ENCODE measurements at places on chromosomes 11 and 22. TPM values are rescaled to one million over a fixed set of nuclear protein-coding genes. Genes with fewer than 3 reads are reported as not detected.

GRCh38 chr11:119907122-119907851 is 178.3 kb upstream of the NECTIN1 start:
- no peak overlapping the region for H3K4me3 ChIP-seq
- peaks cover 58% of the 10 kb centered on the region for H3K27me3 ChIP-seq
- H3K36me3 ChIP-seq: no peaks in the 10 kb centered on the region
- no peak overlapping the region for H3K27ac ChIP-seq
- DNase-seq: no peak

GRCh38 chr11:17529844-17530185 is 14.4 kb downstream of the USH1C start:
- H3K4me3 ChIP-seq: no peak overlapping the region
- peaks cover 35% of the 10 kb centered on the region for H3K27me3 ChIP-seq
- no peak overlapping the region for H3K27ac ChIP-seq
- DNase-seq: no peak
- no peaks in the 10 kb centered on the region for H3K4me1 ChIP-seq

GRCh38 chr22:36879775-36880174 is 19.0 kb downstream of the NCF4 start:
- peaks cover 12% of the 10 kb centered on the region for H3K36me3 ChIP-seq
- no peak overlapping the region for H3K27ac ChIP-seq
- no peaks in the 10 kb centered on the region for H3K27me3 ChIP-seq
- H3K4me3 ChIP-seq: no peak overlapping the region
- DNase-seq: no peak

DNA sequence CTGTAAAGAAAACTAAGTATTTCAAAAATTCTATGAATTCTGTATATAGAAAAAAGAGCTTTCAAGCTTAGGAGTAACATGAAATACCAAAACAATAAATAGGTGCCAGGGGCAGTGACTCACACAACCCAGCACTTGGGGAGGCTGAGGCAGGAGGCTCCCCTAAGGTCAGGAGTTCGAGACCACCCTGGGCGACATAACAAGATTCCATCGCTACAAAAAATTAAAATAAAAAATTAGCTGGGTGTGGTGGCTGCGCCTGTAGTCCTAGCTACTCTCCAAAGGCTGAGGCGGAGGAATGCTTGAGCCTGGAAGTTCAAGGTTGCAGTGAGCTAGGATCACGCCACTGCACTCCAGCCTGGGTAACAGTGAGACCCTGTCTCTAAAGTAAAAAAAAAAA is 21.5 kb downstream of the ZNF280B start:
- H3K27ac ChIP-seq: no peak overlapping the region
- H3K4me1 ChIP-seq: no peaks in the 10 kb centered on the region
- DNase-seq: no peak
- H3K36me3 ChIP-seq: peaks cover 4% of the 10 kb centered on the region

GRCh38 chr11:17601256-17601671 is 54.2 kb downstream of the OTOG start:
- no peak overlapping the region for H3K27ac ChIP-seq
- no peaks in the 10 kb centered on the region for H3K36me3 ChIP-seq
- peaks cover 17% of the 10 kb centered on the region for H3K27me3 ChIP-seq

DNA sequence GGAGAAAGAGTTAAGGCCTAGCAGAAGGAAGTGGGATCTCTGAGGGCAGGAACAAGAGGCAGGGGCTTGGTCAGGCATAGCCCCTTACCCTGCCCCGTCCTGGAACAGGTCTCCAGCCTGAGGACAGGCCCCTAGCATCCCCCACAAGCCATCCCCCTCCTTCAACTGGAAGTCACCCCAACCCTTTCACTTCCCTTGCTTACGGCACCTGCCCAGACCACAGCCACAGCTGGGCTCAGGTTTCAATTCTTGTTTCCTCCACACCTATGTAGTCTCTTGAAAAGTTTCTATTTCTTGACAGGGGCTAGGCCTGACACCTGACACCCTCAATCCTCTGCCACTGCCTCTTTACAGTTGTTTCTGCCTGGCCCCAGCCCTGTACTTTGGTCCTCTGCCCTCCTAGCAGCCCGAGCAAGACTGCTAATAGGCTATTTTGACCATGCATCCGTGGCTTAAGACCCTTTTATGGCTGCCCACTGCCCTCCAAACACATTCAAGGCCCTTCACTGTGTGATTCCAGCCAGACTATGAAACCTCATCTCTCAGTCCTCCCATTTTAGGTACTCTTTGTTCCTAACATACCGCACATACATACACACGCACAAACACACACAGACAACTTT is 10.9 kb upstream of the FCHSD2 start:
- H3K4me3 ChIP-seq: peak overlapping the region; percentile 71
- peaks cover 49% of the 10 kb centered on the region for H3K4me1 ChIP-seq
- peak overlapping the region; percentile 94 for H3K27ac ChIP-seq
- no peaks in the 10 kb centered on the region for H3K27me3 ChIP-seq
- H3K36me3 ChIP-seq: no peaks in the 10 kb centered on the region
- no peak for DNase-seq

DNA sequence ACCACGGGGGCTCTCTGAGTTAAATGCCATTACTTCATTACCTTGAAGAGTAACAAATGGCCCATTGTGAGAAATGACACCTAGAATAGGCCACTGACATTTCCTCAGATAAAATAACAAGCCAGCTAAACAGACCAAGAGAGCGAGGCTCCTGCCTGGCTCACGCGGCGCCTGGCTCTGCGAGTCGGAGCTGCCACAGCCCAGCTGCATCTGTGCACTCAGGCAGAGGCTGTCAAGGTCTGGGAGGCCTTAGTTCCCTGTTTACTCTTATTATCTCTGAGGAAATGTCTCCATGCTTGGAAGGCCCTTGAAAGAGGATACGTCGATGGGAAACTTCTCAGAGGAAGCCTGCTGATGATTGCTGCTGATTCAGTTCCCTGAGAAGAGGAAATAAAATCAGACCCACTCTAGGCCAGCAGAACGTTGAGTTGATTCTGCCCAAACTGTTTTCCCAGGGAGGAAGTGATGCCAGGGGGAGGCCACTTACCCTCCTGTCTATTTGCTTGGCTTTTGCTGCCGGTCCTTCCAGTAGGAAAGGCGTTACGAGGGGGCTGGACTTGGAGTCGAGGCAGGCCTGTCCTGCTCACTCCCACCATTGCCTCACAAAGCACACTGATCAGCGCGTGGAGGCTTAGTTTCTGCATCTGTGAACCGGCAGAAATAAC is 208.8 kb downstream of the TBC1D22A start:
- peaks cover 10% of the 10 kb centered on the region for H3K36me3 ChIP-seq
- H3K4me1 ChIP-seq: peaks cover 33% of the 10 kb centered on the region
- no peaks in the 10 kb centered on the region for H3K27me3 ChIP-seq
- no peak for DNase-seq
- H3K4me3 ChIP-seq: no peak overlapping the region

- no peaks in the 10 kb centered on the region for H3K36me3 ChIP-seq
- H3K4me3 ChIP-seq: no peak overlapping the region
- no peak overlapping the region for H3K27ac ChIP-seq
- H3K27me3 ChIP-seq: no peaks in the 10 kb centered on the region
- peaks cover 3% of the 10 kb centered on the region for H3K4me1 ChIP-seq
Measured at GRCh38 chr22:35431483-35432227, 31.7 kb downstream of the MCM5 start.

- H3K36me3 ChIP-seq: peaks cover 3% of the 10 kb centered on the region
- peaks cover 14% of the 10 kb centered on the region for H3K4me1 ChIP-seq
- no peak for DNase-seq
- H3K27ac ChIP-seq: peak overlapping the region; percentile 83
- H3K4me3 ChIP-seq: no peak overlapping the region
- H3K27me3 ChIP-seq: no peaks in the 10 kb centered on the region
Measured at GRCh38 chr22:29642694-29643093, 39.3 kb downstream of the NF2 start.

GRCh38 chr22:42773167-42773566 is 52.5 kb upstream of the A4GALT start:
- H3K4me3 ChIP-seq: no peak overlapping the region
- no peak for DNase-seq
- peaks cover 1% of the 10 kb centered on the region for H3K27me3 ChIP-seq
- H3K27ac ChIP-seq: no peak overlapping the region

DNA sequence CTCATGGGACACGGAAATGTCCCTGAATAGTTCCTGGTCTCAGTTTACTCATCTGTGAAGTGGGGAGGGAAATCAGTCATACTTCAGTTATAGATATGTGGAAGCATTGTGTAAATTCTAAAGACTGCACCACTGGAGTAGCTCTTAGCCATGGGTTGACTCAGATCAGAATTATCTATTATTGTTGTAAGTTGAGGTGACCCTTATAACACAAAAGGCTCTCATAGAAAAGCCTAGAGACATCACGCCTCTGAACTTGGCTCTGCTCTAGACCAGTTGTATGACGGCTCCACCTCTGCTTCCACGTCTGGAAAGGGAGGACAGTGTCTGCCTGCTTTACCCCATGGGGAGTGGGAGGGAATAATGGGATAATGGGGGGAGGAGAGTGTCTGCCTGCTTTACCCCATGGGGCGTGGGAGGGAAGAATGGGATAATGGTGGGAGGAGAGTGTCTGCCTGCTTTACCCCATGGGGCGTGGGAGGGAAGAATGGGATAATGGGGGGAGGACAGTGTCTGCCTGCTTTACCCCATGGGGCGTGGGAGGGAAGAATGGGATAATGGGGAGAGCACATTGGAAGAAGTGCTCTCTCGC is 98.2 kb downstream of the AMOTL1 start:
- H3K27me3 ChIP-seq: peaks cover 44% of the 10 kb centered on the region
- H3K4me1 ChIP-seq: peaks cover 2% of the 10 kb centered on the region
- no peak overlapping the region for H3K4me3 ChIP-seq
- no peak overlapping the region for H3K27ac ChIP-seq
- no peak for DNase-seq

- no peak overlapping the region for H3K4me3 ChIP-seq
- H3K4me1 ChIP-seq: peaks cover 5% of the 10 kb centered on the region
- no peak for DNase-seq
Measured at GRCh38 chr22:30720263-30720837, 25.7 kb downstream of the OSBP2 start.

DNA sequence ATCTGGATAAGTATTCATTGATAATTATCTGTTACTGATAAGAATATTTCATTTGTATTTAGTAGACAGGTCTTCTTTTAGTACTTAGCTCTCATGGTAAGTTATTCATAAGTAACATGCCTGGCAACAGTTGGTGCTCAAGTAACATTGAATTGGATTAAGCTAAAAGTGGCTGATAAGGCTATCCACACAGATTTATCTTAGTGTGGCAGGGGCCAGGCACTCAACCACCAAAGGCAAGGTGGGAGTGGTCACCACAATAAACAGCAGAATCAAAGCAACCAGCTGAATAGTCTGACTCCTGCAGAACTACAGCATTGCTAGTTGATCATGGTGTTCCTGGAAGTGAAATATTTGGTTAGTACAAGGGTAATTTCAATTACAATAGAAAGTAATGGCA is 33.0 kb upstream of the NARS2 start:
- no peak overlapping the region for H3K4me3 ChIP-seq
- H3K4me1 ChIP-seq: no peaks in the 10 kb centered on the region
- DNase-seq: no peak
- H3K27ac ChIP-seq: no peak overlapping the region

DNA sequence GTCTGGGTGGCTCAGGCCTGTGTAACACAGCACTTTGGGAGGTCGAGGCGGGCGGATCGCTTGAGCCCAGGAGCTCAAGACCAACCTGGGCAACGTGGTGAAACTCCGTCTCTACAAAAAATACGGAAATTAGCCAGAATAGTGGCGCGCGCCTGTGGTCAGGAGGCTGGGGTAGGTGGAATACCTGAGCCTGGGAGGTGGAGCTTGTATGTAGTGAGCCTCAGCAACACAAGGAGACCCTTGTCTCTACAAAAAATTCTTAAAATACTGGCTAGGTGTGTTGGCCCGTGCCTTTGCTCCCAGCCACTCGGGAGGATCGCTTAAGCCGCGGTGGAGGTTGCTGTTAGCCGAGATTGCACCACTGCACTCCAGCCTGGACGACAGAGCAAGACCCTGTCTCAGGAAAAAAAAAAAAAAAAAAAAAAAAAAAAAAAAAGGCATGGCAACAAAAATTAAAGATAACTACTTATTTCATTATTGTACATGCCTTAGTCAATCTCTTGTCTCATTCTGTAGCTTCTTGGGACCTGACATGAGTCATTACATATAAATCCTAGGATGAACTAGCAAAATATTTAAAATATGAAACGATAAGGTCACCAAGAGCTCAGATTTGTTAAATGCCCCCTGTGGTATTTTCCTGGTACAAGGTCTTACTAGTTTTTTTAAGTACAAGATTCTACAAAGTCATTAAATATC is 1.1 kb downstream of the TAF1D start:
- H3K27ac ChIP-seq: peak overlapping the region; percentile 99
- DNase-seq: no peak
- H3K36me3 ChIP-seq: peaks cover 6% of the 10 kb centered on the region
- no peaks in the 10 kb centered on the region for H3K27me3 ChIP-seq
- H3K4me3 ChIP-seq: peak overlapping the region; percentile 99

DNA sequence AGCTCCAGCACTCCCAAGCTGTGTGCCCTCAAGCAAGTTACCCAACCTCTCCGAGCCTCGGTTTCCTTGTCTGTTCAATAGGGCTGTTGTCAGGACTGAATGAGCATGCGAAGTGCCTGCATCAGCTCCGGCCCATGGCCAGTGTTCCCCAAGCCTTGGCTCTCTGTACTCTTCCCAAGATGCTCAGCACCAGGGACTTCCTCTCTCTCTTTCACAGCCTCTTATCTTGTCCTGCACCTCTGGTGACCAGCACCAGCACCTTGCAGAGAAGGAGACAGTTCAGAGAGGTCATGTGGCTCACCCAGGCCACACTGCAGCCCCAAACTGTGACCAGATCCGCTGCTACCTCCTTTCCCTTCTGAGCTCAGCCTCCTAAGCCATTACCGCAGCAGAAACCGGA is 120.3 kb upstream of the ANO1 start:
- peaks cover 3% of the 10 kb centered on the region for H3K36me3 ChIP-seq
- no peak for DNase-seq
- no peak overlapping the region for H3K27ac ChIP-seq
- H3K4me3 ChIP-seq: no peak overlapping the region

IFITM10 gene
- total RNA-seq: 0.78 TPM

HEPHL1 gene
- total RNA-seq: not detected

OR8I2 gene
- total RNA-seq: not detected

MS4A4E gene
- 0.47 TPM for total RNA-seq

GRM5 gene
- not detected for total RNA-seq

FGF19 gene
- not detected for total RNA-seq

MS4A6E gene
- not detected for total RNA-seq

OR8G1 gene
- not detected for total RNA-seq

PARVA gene
- total RNA-seq: 1.8 TPM
